ENCODE measurements at places on chromosomes 12 and 14.

- DNase-seq = no peak
These were observed 30.3 kb downstream of the TTC7B start for GRCh38 chr14:90785876-90786450.

GRCh38 chr12:21839776-21840175, 65.3 kb upstream of the KCNJ8 start:
- DNase-seq = no peak

GRCh38 chr14:99155173-99156089, 116.6 kb downstream of the BCL11B start:
- DNase-seq = no peak

DNA sequence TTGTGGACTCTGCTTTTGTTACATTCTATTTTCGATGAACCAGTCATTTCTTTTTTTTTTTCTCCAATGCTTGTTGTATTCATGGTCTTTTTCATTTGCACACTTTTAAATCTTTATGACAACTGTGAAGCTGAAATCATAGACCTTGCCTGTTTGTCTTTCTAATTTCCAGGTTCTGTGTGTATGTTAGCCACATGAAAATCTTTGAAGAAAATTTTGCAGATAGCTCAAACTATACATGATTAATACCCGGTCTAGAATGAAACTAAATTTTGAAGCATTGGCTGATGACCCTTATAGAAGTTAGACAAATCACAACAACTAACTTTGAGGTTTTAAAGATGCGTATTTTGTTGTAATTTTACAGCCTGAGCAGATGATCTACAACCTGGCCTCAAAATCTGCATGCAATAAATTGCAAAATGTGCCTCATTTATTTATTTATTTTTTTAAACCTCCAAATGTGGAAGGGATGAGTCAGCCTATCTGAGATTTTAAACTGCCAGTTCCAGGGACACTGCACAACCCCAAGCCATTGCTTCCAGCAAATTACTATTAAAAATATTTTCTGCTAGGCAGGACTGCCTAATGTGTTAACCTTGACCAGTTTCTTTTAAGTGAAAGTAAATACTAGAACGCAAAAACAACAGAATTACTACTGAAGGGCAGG, 96.3 kb upstream of the NAV3 start:
- DNase-seq = no peak

- DNase-seq = no peak
These were observed 138.1 kb downstream of the TMEM117 start for GRCh38 chr12:43973993-43974392.

Data from stimulated activated CD4-positive, alpha-beta T cell treated with anti-CD3 and anti-CD28 coated beads, TNF-alpha, amount 100 ng/mL, for 4 hours (primary cell).